ENCODE measurements at places on chromosomes 12 and 14. TPM values are rescaled to one million over a fixed set of nuclear protein-coding genes. Genes with fewer than 3 reads are reported as not detected.

DNA sequence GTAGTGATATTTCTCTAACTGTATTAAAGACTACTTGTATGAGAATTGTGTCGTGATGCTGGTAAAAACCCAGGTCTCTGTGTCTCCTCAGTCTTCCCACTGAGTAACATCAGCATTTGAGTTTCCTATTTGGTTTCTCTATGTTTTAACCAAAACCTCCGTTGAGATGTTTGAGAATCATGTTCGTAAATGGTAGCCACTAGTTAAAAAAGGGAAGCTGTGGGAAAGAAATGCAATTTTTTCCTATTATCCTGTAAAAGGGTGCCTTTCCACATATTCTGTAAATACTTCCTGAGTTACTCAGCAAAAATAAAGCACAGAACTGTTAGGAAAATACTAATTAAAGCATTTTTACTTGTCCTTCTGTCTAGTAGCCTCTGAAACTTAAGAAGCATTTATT, 7.0 kb downstream of the CLEC1B start:
- no peak for DNase-seq

GRCh38 chr12:52250048-52250990, 17.3 kb downstream of the KRT7 start:
- peak; percentile 45 for DNase-seq

The KRT73 gene
- not detected for total RNA-seq

GRCh38 chr12:131142891-131143657, 189.4 kb downstream of the ADGRD1 start:
- no peak for DNase-seq

The RTL1 gene
- not detected for total RNA-seq

The BIN2 gene
- 11.2 TPM for total RNA-seq

DNA sequence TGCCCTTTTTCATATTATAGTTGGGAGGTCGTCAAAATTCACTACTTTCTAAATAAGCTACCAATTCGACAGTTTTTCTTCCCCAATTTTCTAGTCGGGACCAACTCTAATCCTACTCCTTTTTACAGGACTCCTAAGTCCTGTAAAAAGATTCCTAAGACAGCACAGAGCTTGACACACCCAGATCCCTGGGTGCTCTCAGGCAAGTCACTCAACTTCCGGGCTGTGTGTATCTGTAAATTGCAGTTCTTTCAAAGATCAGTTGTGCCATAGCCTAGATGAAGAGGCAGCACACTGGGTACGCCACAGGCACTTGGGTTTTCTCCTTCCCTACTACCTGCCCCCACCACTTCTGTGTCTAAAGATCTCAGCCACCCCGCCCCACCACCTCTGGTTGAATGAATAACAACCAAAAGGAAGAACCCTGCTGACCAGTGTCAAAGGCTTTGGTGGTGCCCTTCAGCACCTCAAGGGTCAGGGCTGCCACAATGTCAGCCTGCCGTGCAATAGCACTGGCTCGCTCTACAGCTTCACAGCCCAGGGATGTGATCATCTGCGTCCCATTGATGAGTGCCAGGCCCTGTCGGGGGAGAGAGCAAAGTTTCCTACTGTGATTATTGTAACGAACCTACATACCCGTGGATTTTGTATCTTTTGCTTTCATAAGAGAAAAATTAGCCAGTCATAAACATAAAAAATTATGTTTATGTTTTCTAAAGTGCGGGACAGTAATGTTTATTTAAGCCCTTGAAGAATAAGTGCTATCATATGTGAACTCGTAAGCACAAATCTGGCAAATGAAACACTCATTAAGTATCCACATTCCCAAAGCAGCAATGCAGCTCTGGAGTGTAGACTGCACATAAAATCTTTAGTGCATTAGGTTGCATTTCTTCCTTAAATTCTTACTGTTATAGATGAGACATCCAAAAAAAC, 9.2 kb downstream of the HAL start:
- DNase-seq: no peak

- no peak for DNase-seq
Observed at GRCh38 chr14:105503935-105504692, 13.1 kb downstream of the TEDC1 start.

DNA sequence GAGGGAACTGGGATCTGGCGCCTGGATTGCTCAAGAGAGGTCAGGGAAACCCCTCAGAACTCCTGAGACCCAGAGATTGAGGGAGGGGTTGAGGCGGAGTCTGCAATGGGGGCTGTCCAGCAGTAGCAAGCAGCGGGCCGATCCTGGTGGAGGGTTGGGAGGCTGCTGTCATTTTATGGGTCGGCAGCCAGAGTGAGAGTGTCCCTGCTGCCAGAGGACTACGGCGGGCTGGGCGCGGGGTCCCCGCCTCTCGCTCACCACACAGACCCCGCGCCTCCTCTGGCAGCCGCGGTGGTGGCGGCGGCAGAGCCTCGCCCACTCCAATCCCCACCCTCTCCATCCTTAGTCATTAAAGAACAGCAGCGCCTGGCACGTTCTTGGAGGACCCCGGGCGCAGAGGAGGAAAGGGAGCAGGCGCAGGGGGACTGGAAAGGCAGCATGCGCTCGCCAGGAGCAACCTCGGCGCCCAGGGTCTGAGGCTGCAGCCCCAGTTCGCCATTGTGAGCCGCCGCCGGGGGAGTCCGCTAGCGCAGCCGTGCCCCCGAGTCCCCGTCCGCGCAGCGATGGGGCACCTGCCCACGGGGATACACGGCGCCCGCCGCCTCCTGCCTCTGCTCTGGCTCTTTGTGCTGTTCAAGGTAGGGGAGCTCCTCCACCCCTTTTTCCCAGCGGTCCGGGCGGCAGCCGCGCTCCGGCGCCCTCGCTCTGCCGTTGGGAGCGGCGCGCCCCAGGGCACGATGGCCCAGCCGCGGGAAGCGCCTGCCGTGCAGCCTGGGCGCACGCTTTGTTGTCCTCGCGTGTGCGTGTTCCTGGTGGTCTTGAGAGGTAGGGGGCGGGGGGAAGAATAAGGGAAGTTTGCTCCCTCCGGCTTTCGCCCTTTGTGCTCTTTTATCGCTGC, at the start of gene PTPRO:
Gene PTPRO, plus strand, starts transcription at position 345 of the 898 bp plus-strand sequence.
- no peak for DNase-seq

DNA sequence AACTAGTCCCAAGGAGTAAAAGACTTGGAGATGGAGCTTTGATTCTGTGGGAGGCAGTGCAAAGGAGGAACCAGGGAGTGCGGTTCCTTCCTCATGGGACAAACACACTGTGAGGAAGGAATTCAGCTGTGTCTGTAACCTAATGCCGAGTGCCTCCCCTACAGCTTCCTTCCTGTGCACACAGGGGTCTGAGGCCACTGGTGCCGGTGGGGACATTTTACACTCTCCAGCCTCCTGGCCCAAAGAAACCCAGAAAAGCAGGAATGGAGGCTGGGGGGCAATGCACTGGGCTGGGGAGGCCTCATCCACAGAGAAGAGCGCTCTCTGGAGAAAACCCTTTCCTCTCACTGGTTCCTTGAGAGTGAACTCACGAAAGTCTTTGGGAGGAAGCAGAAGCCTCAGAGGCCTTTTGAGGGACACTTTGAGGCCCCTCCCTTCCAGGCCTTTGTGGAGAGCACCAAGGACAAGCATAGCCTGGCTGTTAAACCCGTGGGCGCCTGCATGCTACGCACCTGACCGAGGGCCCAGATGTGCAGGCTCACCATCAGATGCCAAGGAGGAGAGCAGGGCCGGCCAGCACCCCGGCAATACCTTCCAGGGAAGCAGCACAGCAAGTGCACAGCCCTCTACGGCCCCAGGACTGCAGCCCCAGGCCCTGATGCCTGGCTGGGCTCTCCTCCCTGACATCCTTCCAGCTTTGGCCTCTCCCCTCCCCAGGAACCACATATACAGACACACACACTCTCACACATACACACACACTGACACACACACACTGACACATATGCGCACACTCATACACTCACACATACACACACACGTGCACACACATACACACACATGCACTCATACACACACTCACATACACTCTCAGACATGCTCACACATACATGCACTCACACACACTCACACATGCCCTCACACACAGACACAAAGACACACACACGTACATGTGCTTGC, 52.0 kb downstream of the NFKBIA start:
- no peak for DNase-seq

DNA sequence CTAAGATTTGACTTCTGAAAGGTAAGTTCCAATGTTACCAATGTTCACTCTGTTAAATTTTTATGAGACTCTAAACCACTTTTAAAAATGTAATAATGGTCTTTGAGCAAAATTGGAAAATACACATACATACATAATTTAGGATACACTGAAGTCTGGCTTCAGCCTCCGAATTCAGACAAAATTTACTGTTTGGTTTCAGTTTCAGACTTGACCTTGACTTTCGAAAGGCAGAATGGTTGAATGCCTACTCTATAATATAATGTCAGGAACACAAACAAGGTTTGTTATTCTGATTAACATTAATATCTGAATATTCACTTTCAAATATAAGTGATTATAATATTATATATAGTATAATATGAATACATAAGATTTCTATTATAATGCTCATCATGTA, 74.1 kb upstream of the KRAS start:
- DNase-seq: no peak

DNA sequence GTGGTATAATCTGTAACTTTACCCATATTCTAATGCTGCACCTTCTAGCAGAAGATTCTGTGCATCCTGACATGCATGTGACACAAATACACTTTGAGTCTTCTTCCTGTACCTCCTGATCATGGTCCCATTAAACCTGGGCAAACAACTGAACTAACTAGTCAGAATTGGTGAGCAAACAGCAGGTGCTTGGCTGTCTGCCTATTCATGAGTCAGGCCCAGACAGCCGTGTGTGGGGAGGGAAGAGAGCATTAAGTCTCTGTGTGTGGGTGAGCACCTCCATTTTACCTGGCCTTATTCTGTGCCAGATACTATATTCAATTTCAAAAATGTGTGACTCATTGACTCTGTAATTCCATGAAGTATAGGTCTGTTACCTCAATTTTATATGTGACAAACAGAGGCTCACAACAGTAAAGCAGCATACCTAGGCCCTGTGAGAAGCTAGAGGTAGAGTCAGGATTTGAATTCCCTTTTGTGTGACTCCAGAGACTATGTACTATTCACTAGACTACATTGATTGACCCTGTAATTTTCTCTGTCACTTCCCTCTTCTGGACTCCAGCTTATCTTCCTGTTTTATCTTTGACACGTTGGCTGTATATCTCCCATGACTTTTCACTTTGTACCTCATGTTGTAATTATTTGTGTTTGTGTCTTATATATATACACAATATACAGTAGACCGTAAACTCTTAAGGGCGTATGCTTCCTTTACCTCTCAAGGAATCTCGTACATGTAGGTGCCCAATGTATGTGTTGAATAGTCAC, 32.2 kb downstream of the SUSD6 start:
- no peak for DNase-seq

- no peak for DNase-seq
Observed at GRCh38 chr12:121990692-121991603, 30.7 kb upstream of the BCL7A start.

GRCh38 chr14:35600253-35600652, 66.3 kb downstream of the INSM2 start:
- DNase-seq: no peak

- DNase-seq: no peak
Observed at GRCh38 chr12:11630046-11630706, 19.3 kb upstream of the ETV6 start.

GRCh38 chr12:7501031-7501588, 2.5 kb downstream of the CD163 start:
- no peak for DNase-seq

The INSM2 gene
- total RNA-seq: not detected

GRCh38 chr12:111773801-111774551, 7.2 kb downstream of the ALDH2 start:
- peak; percentile 83 for DNase-seq

The LYZ gene
- total RNA-seq: 112 TPM

DNA sequence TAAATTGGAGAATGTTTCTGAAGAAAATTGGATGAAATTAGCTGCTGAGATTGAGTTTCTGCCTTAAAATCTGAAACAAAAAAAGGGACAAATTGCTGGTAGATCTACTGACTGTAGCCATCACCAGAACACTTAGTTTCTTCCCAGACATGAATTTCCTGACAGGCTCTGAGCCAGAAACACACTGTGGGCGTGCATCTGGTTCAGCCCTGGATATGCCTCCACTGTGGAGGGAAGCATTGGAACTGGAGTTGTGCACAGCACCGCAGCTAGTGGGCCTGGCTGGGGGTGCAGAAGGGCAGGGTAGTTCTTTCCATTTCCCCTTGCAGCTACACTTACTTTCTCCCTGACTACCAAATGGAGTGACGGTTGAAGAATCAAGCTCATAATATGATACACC, 31.2 kb downstream of the CREBL2 start:
- DNase-seq: no peak

The KRT75 gene
- total RNA-seq: not detected

- DNase-seq: no peak
Observed at GRCh38 chr12:65188179-65188701, 18.9 kb downstream of the LEMD3 start.

The NR2C1 gene
- total RNA-seq: 49.2 TPM

The ITGA5 gene
- 82.3 TPM for total RNA-seq

GRCh38 chr14:102317564-102318248, 1.8 kb upstream of the ZNF839 start:
- no peak for DNase-seq

DNA sequence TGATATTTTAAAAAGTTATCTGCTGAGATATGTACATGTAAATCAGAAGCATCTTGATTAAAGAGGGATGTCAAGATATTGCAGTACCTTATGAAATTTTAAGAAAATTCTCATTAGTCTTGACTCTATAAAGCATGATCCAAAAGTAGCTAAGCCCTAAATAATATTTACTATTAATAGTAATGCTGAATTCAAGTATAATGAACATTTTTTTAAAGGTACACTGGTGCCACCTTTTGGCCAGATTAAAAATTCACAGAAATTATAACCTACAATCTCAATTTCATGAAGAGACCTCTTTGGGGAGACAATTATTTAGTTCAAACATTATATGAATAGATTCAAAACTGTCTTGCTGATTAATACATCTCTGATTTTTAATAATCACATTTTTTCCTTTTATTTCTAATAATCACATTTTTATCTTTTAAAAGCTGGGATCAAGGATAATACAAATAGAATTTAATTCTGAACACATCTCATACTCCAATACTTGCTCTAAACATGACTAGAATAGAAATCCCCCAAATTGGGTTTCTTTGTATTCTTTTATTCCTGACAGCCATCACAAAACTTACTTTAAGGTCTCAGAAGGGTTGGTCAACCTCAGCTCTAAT, 13.4 kb downstream of the AKAP5 start:
- DNase-seq: no peak

GRCh38 chr14:94611179-94611578, 1.0 kb upstream of the SERPINA3 start:
- DNase-seq: peak; percentile 18

The TMEM121 gene
- 8.7 TPM for total RNA-seq

DNA sequence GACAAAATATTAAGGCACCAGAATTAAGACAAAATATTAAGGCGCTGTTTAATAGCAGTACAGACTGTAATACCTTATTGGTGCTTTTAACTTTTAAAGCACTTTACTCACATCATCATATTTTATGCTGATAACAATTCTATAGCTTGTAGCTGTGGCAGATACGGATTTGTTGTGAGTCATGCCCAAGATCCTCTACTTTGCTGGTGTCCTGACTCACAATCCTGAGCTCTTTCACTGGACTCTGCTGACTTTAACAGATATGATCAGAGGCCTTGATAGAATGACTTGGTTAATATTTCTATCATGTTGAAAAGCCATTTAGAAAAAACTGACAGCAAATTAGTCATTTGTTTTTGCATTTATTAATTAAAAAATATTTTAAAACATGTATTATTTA, 99.0 kb upstream of the PKP2 start:
- DNase-seq: no peak
